ENCODE measurements at places on chromosomes 7 and 10.

- DNase-seq: peak; percentile 80
Observed at GRCh38 chr10:29735628-29736365, 101.0 kb upstream of the SVIL start.

DNA sequence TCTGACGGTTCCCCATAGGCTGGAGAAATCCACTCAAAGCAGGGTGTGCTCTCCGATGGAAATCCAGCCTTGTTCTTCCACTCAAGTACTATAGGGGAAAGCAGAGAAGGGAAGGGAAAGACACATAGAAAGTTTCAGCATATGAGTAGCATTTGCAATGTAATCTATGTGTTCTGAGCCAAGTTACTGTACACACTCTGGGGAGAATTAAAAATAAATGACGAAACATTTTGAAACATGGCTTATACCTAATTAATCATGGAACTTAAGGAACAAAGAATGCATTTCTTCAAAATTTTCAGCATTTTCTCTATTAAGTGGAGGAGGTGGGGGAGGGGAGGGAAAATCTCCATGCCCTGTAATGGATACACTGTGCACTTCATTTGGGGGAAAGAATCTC lies 198.1 kb upstream of the HABP2 start:
- no peak for DNase-seq

DNA sequence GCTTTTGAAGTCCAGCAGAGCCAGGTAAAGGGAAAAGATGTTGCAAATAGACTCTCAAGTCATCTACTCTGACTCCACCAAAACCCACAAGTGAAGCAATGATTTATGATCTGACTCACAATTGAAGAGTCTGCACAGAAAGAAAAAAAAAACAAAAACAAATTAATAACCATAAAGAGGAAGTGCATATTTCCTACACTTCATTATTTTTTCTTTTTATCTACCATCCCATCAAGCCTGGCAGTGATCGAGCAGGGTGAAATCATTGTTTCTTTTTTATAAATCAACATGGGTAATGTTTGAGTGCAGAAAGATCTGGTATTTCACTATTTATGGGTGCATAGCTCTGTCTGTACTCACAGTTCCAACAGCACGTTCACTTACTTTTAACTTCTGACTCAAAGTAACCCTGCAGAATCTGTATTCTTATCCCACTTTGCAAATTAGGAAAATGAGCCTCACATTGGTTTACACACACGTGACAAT lies 829.0 kb downstream of the TNS3 start:
- DNase-seq: no peak

- DNase-seq: no peak
Observed at GRCh38 chr7:104627516-104627915, 299.1 kb downstream of the LHFPL3 start.

GRCh38 chr10:98217801-98218200 lies 50.2 kb downstream of the LOXL4 start:
- no peak for DNase-seq

GRCh38 chr7:153061910-153062528 lies 302.5 kb downstream of the ACTR3B start:
- no peak for DNase-seq

- DNase-seq: no peak
Observed at GRCh38 chr10:11907914-11908313, 84.8 kb downstream of the PROSER2 start.

DNA sequence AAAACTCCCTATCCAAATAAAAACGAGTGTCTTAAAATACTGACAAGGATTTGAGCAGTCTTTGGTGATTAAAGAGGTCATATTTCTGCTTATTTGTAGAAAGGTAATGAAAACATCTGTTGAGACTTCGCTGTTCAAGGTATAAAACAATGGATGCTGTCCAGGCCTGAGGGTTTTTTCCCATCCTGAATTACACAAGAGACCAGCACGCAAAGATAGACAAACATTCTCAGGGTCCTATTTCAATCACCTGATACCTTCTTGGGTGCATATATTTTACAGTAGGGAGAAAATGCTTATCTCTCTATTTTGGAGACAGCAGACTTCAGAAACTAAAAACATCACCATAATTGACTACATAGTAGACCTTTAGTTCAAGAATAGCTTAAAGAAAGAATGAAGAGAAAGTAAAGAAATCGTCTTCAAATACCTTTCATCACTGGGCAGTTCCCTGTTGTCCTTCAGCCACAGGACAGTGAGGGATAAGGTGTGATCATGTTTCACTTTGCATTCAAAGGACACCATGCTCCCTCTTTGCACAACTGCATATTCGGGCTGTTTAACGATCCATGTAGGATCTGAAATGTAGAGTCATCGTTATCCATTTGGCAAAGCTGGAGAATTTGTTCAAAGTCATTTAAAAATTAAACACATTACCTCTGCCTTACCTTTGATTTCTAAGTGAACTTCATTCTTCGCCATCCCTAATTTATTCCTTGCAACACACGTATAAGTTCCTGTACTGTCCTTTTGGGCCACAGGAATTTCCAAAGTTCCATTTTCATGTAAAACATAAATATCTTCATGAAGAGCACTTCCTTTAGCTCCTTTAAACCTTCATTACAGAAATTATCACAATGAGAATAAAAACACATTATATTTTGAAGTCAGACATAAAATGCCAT lies 63.7 kb upstream of the LAMB4 start:
- no peak for DNase-seq

DNA sequence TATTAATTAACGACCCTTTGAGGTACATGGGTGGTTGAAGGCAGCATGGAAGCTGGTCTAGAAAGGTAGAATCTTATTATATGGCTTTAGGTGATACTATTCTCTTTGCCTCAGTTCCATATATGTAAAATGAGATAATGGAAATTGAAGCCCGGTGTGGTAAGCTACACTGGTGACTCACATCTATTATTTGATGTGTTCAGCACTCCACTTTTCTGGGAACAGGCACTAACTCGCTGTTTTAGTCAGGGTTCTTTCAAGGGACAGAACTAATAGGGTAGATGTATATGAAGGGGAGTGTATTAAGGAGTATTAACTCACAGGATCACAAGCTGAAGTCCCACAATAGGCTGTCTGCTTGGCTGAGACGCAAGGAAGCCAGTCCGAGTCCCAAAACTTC lies 4.4 kb upstream of the TRUB1 start:
- DNase-seq: no peak

DNA sequence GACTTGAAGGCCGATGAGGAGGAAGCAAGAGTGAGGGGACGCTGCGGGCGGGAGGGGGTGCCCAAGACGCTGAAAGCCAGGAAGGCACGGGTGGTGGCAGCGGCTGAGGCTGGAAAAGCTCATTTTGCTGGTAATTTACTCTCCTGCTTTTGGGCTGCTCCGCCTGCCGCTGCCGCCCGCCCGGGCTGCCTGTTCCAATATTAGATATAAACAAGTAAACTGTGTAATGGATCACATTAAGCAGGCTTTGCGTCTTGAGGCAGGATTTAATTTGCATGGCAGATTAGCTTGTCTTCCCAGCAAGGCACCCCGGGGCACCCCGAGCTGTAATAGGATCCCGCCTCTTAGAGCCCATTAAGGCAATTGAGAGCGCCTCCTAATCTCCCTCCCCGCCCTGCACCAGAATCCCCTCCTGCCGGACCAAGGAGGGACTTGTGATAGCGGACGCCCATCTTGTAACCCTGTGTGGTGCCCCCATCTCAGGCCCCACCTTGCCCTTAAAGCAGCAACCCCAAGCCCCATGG lies 46.1 kb upstream of the SLF2 start:
- no peak for DNase-seq

GRCh38 chr10:77180794-77181193 lies 456.8 kb downstream of the KCNMA1 start:
- DNase-seq: no peak

GRCh38 chr7:99309111-99309510 lies 16.6 kb upstream of the ARPC1A start:
- no peak for DNase-seq

- no peak for DNase-seq
Observed at GRCh38 chr7:157459966-157460365, 123.2 kb downstream of the DNAJB6 start.

DNA sequence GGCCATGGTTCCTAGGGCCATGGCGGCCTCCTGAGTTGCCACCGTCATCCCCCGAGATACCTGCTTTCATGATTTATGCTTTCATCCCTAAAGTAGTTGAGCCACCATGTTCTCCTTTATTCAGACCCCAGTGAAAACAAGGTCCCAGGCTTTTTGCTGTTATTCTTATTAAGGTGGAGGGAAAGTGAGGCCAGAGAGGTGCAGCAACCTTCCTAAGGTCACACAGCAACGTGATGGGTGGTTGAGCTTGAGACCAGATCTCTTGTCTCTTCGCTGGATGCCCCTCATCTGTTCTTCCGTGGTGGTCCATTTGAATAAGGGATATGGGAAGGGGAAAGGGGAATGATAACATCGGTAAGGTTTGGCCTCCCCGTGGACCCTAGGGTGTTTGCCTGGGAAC lies 142.2 kb downstream of the C10orf105 start:
- no peak for DNase-seq

DNA sequence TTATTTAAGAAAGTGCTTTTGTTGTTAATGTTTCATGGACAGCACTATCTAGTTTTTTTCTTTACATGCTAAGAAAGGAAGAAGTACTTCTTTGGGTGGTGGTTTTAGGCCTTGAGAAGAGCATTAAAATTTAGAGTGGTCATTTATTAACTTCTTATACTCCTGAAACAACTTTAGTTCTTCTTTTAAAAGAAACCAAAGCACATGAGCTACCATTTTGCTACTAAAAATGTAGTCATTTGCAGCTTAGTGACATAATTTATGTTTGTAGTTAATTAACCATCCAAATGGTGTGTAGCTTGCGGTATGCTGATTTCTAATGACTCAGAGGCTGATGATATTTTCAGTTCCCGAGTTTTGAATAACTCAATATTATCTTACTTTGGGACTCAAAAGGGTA lies 207.5 kb downstream of the BBS9 start:
- no peak for DNase-seq

GRCh38 chr7:157987906-157988305 lies 599.7 kb downstream of the PTPRN2 start:
- DNase-seq: no peak

- no peak for DNase-seq
Observed at GRCh38 chr10:110398419-110399105, 93.8 kb upstream of the SMNDC1 start.

- DNase-seq: no peak
Observed at GRCh38 chr7:4931943-4932342, 27.0 kb downstream of the MMD2 start.

- no peak for DNase-seq
Observed at GRCh38 chr7:108120933-108121332, 9.2 kb downstream of the LAMB4 start.

DNA sequence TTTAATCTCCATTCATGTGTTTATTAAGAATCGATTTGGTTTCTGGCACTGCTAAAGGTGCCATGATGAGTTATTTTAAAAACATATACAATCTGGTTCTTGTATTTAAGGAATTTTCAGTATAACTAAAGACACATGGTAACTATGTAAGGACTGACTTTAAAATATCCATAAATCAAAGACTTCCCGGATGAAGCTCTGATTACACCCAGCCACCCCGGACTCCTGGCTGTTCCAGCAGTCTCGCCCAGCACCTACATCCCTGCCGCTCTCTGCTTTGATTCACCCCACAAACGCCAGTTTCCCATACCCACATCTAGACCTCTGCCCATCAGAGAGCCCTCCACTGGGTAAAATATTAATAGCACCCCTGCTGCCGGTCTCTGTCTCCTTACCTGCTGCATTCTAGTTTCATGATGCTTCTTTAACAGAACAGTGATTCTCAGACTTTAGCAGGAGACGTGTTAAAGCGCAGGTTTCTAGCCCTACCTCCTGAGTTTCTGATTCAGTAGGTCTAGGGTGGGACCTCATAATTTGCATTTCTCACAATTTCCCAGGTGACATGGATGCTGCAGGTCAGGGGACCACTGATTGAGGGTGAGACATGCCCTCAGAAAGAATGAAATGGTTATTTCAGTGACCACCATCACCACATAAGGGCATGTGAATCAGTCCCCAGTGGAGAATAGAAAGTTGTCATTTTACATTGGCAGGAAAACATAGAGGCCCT lies 185.7 kb downstream of the KIAA1217 start:
- DNase-seq: no peak

- DNase-seq: no peak
Observed at GRCh38 chr7:110373859-110374258, 717.1 kb upstream of the LRRN3 start.

DNA sequence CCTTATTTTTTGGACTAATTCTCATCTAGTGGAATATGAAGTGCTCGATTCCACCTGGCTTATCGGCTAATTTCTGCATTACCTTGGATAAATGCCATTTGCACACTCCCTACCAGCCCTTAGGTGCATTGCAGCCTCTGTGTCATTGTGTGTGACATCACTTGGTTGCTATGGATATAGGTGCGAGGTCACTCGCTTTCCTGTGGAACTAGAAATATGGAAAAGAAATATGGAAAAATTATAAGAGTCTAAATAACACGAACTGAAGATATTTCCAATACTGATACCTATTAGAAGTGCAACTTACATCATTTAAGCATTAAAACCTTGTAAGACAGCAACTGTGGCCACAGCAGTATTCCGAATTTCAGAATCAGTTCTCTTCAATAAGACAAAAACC lies 2.0 kb downstream of the YWHAG start:
- no peak for DNase-seq

DNA sequence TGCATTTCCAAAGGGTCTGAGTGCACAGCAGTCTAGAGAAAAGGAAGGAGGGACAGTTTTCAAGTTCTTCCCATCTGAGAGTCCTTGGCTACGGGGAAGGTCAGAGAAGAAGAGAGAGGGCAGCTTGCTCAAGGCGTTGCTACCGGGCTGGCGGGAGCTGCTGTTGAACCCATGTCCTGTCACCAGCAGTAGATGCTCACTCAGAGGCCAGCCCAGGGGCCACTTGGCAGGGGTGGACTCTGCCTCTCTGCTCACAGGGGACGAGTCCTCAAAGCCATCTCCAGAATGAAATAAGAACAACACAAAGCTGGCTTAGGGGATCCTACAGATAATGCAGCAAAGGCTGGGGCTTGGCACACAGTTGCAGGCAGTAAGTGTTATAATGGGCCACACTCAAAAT lies 231.5 kb downstream of the TNS3 start:
- DNase-seq: no peak

DNA sequence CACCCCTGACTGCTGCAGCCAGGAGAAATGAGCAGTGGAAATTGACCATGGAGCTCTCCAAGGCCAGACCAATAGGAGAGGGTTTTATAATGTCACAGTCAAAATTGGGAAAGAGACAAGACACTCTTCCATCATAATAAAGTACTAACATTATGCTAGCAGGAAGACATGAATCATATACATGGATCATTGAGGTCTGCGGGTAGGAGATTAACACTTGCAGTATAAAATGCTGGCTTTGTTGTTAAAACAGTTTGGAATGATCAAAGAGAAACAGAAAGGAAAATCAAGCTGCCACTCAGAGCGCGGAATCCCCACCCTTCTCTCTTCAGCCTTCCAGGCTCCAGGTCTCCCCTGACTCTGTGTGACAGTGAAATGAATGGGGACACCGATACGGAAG lies 53.4 kb upstream of the CALN1 start:
- no peak for DNase-seq

All from left renal cortex interstitium (tissue), 4 donors.